ENCODE measurements at places on chromosomes 7 and 10.

DNA sequence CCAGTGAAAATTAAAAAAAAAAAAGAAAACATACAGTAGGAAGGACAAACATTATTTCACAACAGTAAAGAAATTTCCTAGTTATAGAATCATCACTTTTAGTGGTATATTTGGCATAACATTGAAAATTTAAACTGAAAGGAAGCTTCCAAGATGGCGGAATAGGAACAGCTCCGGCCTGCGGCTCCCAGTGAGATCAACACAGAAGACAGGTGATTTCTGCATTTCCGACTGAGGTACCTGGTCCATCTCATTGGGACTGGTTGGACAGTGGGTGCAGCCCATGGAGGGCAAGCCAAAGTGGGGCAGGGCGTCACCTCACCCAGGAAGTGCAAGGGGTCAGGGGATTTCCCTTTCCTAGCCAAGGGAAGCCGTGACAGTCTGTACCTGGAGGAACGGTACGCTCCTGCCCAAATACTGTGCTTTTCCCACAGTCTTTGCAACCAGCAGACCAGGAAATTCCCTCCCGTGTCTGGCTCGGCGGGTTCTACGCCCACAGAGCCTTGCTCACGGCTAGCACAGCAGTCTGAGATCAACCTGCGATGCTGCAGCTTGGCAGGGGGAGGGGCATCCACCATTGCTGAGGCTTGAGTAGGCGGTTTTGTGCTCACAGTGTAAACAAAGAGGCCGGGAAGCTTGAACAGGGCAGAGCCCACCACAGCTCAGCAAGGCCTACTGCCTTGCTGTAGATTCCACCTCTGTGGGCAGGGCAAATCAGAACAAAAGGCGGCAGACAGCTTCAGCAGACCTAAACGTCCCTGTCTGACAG lies 19.4 kb downstream of the PON3 start:
- DNase-seq: no peak

DNA sequence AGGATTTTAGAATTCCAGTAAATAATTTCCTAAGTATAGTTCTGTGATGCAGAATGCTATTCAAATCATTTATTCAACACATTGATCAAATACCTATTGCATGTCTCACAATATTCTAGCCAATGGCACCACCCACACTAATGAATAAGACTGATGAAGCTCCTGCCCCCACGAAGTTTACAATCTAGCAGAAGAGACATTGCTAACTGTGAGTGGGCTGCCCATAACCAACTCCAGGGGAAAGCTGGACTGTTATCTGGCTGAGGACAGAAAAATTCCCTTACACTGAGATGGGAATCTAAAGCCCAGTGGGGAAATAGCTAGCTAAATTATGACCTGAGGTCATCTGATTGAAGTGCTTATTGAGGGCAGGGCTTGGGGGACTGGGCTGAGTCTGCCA lies 128.8 kb upstream of the LYZL2 start:
- no peak for DNase-seq

- no peak for DNase-seq
Measured at GRCh38 chr7:1823376-1824150, 153.5 kb downstream of the ELFN1 start.

- DNase-seq: no peak
Measured at GRCh38 chr7:152502813-152503790, 67.3 kb upstream of the KMT2C start.

DNA sequence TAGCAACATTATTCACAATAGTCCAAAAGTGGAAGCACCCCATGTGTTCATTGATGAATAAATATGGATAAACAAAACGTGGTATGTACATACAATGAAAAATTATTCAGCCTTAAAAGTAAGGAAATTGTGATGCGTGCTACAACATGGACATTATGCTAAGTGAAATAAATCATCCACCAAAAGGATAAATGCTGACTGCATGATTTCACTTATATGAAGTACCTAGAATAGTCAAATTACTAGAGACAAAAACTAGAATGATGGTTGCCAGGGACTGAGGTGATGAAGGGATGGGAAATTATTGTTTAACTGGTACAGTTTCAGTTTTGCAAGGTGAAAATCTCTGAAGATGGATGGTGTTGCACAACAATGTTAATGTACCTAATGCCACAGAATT lies 56.6 kb downstream of the THSD7A start:
- DNase-seq: no peak

DNA sequence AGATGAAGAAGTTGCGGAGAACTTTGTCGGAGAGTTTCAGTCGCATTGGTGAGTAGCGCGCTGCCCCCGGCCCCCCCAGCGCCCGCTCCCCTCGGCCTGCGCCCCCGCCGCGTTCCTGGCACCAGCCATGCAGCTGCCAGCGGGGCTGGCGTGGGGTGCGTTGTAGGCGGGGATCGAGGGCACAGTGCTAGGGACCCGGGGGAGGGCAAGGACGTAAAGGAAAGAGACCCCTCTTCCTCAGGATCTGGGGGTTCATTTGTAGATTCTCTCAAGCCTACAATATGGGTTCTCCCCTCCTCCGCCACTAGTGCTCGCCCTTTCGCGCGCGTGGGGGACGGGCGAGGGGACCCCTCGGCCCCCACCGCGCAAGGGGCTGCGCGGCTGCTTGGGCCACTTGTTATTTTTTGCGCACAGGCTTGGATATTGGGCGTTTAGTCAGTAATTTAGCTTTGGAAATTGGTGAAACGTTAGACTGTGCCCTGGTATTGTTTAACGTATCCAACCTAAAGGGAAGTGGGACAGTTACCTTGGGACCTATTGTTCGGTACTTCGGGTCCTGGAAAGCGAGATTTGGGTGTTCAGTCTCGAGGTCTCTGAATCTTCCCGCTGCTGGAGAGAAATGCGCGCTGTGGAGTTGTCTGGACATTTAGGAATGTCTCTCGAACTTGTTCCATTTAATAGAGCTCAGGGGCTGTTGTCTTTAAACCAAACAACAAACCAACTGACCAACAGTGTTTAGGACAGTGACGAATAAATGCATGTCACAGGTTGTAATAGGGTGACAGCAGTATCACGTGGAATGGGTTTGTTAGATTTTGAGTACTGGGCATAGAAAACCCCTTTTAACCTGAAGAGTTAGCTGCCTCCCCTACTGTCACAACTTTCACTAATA lies 796 bp downstream of the CDK14 start:
- no peak for DNase-seq

DNA sequence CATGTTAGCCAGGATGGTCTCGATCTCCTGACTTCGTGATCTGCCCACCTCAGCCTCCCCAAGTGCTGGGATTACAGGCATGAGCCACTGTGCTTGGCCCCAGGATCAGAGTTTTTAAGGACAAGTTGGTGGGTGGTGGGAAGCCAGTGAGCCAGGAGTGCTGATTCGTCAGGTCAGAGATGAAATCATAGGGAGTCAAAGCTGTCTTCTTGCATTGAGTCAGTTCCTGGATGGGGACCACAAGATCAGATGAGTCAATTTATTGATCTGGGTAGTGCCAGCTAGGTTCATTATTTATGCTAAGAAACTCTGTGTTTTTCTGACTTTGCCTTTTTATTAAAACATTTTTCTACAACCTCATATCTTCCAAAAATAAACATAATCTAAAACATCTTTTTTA lies 423.8 kb downstream of the ARL4A start:
- no peak for DNase-seq

GRCh38 chr10:87066178-87066577 lies 28.5 kb downstream of the GLUD1 start:
- DNase-seq: no peak

DNA sequence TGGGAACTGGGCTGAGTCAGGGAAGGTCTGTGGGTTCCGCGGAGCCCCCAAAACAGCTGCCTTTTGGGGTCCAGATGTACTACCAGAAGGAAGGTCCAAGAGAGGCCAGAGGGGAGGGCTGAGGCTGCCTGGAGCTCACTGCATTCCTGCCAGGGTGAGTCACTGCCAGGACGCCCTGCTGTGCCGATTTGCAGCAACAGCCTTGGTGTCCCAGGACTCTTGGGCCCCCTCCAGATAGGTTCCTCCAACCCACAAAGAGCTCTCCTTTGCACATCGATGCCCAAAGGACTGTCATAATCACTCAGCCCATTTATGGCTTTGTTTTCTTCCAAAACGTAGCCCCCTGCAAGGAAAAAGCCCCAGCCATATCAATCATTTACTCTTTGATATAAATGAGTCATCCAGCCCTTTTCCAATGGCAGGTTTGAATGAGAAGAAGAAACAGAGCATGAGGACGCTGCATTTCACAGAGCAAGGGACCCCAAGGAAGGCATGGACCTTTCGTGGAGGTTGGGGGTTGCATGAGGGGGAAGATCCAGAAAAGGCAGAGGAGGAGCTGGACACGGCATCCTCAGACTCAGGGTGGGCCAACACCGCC lies 32.2 kb upstream of the COL13A1 start:
- no peak for DNase-seq

DNA sequence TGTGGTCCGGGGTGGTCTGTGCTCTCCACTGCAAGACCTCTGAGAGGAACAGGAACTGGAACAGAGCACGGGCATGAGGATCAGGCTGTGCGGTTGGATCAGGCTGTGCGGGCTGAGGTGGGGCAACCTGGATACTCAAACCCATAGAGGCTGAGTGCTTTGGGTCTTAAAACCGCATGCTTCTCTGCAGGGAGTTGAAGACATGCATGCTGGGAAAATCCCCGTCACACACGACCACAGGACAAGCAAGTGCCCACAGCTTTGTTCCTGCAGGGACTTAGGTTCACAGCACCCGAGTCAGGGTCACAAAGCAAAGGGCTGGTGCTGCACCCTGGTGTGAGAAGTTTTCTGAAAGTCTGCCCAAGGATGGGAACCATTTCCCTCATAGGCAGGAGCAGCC lies 221.2 kb downstream of the ZMYND11 start:
- no peak for DNase-seq

- DNase-seq: no peak
Measured at GRCh38 chr10:26574783-26575182, 122.7 kb upstream of the PDSS1 start.

- DNase-seq: no peak
Measured at GRCh38 chr10:86545101-86545500, 23.5 kb upstream of the WAPL start.

- no peak for DNase-seq
Measured at GRCh38 chr7:141715018-141715417, 6.9 kb downstream of the WEE2 start.

- no peak for DNase-seq
Measured at GRCh38 chr7:5595545-5596045, 172.0 kb upstream of the TNRC18 start.

DNA sequence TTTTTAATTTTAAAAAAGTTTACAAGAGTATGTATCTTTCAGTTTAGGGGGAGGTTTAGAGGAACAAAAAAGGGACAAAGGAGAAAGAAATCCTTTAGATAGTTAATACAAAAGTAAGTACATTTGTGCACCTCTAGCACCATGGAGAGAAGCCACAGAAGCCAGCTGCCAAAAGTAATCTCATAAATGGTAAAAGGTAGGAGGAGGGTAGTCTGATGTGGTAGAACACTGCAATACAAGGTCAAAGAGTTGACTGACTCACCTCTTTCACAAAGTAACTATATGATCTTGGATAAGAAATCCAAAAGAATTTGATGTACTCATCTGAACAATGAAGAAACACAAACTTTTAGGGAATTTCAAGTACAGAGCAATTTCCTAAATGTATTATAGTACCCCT lies 68.1 kb downstream of the CNOT4 start:
- DNase-seq: no peak

DNA sequence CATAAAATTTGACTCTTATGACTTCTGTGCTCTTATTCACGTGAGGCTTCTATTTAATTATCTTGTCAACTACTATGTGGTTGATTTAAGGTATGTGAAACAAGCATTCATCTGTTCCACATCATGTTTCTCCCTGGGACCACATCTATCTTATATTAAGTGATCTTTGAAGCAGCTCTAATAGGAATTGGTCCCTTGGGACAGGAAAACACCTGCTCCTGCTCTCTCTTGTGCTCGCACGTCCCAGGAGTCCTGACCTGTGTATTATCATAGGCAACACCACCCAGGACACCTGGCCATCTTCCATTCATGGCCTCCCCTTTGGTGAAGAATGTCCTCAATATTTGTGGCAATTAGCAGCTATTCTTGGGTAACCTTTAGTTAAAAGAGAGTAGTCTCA lies 269.2 kb downstream of the NRG3 start:
- no peak for DNase-seq

DNA sequence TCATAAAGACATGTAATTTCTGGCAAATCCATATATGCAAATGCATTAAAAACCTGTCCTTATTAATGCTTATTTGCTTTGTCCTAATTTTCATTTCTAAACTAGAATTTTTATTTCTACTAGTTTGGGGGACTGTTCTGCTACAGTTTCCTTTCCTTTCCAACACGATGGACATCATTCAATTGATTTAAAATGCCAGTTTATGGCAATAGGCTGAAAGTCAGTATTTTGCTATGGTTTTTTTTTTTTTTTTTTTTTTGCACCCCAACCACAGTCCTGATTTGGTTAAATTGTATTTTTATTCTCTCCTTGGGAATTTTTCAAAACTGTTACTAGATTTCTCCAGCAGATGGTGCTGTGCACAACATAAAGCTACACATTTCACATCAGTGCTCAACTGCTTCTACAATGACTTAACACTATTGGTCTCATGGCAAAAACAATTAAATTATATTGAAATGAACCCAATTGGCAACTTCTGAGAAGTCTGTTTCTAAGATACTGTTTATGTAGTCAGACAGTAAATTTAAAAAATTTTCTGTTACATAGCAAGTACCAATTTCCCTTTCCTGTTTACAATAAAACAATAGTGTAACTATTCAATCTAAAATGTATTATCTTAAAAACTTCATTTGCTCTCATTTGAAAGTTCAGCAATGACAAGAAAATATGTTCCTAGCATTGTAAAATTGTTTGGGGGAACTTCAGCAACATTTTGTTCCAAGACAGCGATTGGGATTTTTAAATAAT lies 193.8 kb upstream of the CCDC6 start:
- no peak for DNase-seq

- DNase-seq: no peak
Measured at GRCh38 chr10:22539579-22540298, 174.6 kb downstream of the PIP4K2A start.

- no peak for DNase-seq
Measured at GRCh38 chr10:8511026-8511425, 456.5 kb downstream of the GATA3 start.

DNA sequence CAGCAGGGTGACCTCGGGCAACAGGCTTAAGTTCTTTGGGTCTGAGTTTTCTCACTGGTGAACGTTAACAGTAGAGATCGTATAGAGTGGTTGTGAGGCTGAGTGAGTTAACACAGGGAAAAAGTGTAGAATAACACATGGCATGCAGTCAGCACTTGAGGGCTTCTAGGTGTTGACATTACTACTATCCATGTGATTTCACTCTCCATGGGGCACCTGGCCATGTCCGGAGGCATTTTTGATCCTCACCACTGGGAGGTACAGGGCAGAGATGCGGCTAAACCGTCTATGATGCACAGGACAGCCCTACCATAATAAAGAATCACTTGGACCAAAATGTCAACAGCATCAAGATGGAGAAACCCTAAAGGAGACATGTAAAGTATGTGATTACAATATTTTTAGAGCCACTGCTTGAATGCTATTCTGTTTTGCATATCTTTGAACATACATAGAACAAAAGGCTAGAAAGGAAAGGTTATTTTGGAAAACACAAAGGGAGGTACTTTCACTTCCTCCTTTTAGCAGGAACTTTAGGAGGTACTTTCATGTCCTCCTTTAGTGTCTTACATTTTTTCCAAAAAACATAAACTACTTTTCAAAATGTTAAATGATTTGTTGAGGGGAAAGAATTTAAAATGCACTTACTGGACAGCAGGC lies 44.3 kb downstream of the NOD1 start:
- DNase-seq: no peak
